ENCODE measurements at places on chromosomes 5 and 9.

GRCh38 chr5:151799407-151799806 lies 27.7 kb downstream of the G3BP1 start:
- DNase-seq, result no peak

DNA sequence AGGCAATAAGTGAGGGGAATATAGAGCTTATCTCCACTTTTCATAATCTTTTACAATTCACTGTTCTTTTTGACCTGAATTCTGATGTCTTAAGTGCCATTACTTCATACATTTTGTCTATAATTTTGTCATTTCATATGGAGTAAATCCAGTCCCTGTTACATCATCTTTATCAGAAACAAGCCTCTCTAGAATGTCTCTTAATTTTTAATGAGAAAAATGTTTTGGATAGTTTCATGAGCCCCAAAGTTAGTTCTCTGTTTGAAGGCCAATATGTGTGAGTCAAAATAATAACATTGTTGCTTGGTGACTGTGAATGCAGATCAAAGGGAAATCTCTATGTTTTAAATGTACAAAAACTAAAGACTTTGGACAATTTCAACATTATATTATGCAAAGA lies 329.6 kb upstream of the ARRDC3 start:
- no peak for DNase-seq

GRCh38 chr5:82129723-82130285 lies 148.3 kb downstream of the RPS23 start:
- no peak for DNase-seq

DNA sequence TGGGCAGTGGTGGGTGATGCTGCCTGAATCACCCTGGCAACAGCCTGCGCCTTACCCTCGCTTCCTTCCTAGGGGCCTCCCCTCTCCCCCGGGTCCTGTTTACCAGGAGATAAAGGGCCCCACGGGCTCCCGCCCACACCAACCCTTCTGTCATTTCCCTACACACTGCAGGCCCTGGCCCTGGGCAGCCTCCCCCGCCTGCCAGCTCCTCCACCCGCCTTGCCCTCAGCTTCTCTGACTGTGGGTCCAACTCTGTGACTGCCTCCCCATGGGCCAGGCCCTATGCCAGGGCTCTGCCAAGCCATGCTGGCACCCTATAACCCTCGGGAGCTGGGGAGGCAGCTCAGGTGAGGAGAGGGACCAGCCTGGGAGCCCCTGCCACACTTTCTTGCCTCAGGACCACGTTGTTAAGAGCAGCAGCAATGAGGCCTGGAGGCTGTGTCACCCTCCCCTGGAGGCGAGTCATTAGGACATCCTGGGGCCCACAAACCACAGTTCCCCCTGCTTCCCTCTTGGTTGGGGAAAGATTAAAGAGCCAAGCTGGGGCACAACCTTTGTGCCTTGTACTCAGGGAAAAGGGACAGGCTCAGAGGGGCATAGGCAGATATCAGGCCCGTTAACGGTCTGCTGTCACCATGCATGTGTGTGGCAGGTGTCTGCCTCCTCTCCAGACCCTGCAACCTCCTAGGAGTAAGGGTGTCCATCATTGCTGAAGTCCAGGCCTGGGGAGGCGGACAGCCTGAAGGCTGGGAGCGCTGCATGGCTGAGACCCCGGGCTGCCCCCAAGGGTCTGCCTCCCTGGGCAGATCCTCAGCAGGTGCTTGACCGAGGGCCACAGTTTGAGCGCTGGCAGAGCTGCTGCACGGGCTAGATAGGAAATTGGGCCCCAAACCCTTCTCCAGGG lies 2.8 kb downstream of the MGAT4B start:
- peak; percentile 58 for DNase-seq

DNA sequence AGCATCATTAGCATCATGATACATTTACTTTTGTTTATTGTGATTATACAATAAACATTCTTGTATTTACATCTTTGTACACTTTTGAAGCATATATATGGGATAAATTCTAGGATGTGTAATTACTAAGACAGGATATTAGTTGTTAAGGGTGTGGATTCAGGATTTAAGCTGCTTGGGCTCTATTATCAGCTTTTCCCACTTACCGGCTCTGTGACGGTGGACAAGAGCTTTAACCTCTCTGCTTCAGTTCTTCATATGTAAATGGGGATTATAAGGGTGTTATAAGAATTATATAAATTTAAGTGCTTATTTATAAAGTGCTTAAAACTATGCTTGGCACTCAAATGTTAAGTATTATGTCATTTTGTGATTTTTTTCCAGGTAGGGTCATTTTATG lies 131.1 kb downstream of the FER start:
- no peak for DNase-seq

DNA sequence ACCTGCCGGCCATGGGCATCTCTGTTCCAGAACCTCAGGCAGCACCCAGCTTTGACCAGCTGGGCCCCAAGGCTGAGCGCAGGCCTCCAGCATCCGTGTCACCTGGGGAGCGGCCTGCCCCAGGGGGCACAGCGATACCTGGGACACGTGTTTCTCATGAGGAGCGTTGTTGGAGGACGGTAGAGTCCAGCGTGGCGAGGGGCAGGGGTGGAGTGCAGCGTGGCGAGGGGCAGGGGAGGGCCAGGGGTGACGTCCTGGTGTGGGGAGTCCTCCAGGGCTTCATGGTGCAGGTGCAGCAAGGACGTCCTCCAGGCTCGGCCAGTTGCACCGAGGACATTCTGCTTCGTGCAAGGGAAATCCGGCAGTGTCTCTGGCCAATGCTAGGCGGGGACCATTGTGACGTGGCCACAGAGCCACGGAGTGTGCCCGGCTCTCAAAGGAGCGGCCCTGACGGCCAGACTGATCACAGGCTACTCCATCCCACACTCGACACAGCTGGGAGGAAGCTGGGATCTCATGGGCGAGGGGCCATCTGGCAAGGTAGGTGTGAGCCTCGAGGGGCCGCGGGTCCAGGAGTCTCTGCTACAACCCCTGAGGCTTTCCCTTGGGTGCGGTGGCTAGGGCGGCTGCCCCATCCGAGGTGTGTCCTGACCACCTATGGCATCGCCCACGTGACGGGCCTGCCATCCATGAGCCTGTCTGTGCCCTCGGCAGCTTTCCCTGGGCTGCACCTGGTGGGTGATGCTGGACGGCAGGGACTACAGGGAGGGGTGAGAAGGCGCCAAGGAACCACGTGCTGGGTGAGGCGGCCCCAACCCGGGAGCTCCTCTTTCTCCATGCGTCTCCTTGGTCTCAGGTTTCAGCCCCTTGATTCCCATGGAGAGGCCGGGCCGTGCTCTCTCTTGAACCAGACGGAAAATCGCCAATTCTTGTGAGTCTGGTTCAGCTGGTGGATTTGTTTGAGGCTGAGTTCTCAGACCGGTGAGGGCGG lies 33.8 kb downstream of the SLC9A3 start:
- no peak for DNase-seq

DNA sequence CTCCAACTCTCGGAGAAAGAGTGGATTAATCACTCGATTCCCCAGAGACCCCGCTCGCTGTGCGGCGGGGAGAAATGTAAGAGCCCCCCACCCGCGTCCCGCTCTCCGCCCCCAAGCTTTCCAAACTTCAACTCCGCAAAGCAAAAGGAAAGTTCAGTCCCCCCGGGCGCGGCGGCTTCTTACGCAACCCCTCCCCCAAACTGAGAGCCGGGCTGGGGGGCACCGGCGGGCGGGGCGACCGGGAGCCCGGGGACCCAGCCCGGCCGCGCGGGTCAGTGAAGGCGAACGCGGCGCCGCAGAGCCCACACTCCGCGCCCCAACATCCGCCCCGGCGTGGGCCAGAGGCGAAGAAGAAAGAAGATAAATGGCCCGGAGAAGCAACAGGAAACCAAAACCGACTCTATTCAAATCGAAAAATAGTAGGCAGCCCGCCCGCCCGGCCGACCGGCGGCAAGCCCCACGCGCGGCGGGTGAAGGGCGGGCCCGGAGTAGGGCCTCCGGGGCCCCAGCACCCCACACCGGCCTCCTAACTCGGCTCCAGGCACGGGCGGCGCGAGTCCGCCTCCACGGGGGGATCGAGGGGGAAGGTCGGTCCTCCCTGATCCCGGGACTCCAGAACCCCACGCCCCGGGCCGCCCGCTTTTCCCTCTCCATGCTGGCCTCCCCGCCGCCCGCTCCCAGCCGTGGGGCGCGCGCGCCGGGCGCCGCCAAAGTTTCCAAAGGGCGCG lies 720 bp downstream of the NOTCH1 start:
- no peak for DNase-seq

DNA sequence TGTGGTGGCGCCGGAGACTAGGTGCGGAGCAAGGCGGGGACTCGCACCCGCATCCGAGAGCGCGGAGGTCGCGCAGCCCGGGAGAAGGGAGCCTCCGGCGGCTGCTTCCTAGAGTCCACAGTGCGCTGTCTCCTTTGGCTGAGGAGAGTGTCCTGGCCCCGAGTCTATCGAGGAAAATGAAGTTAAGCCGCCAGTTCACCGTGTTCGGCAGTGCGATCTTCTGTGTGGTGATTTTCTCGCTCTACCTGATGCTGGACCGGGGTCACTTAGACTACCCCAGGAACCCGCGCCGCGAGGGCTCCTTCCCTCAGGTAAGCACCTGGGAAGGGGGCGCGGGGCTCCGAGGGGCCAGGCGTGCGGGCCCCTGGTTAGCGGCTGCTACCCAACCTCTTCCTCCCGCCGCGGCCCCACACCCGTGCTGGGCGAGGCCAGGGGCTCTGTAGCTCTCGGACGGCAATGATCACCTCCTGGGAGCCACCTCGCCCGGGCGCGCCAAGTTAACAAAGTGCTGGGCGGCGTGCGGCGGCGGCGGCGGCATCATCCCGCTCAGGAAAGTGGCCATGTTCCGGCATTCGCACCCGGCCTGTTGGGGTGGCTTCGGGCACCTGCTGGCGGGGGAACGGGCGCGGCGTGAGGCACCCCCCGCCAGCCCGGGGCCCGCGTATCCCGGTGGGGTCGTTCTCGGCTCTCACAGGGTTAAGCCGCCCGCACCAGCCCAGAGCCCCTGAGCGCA lies 681 bp downstream of the MAN2A1 start:
- DNase-seq, result peak; percentile 70

DNA sequence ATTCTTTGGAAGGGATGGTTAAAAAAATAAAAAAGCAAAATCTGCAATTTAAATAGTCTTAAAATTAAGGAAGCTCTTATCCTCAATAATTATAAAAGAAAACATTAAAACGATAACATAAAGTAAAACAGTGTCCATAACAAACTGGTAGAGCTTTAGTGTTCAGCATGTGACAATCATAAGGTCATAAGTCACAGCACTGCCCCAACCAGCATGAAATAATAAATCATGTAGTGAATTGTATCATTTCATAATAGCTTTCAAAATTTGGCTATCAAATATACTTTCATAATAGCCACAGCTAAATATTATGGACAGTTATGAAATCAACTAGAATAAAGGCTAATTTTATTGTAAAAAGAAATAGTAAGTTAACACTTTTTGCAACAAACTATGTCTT lies 10.0 kb downstream of the NR3C1 start:
- DNase-seq, result no peak
